ENCODE measurements at places on chromosomes 6 and 20.

- DNase-seq, result no peak
These were observed 96.5 kb upstream of the SALL4 start for GRCh38 chr20:51898788-51899187.

DNA sequence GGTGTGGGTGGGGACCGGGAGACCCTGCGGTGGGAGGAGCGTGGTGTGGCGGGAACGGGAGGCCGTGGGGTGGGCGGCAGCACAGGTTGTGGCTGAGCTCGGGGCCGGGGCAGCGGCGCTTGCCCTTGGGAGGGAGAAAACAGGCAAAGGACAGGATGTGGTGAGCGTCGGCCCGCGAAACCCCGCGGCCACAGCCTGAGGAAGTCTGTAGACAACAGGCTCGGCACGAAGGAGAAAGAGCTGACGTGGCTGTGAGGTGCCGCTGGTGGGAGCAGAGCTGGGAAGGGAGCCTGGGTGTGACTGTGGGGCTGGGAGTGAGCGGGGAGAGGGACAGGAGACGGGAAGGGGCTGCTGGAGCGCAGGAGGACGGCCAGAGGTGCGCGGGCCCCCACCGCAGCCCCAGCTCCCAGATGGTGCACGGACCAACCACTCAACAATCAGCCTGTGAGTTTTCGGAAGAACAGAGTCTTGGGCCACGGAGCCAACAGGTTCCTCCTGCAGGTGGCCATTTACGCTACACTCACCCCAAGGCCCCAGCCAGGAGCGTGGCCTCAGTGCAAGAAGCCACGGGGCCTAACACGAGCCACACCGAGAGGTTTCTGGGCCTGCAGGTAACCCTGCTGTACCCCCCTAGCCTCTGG is 202.8 kb downstream of the DLL1 start:
- no peak for DNase-seq

GRCh38 chr6:75526502-75527127 is 33.0 kb upstream of the FILIP1 start:
- peak; percentile 80 for DNase-seq

GRCh38 chr6:163719028-163719742 is 304.7 kb downstream of the QKI start:
- no peak for DNase-seq

- no peak for DNase-seq
These were observed 67.8 kb downstream of the LY86 start for GRCh38 chr6:6656287-6656686.

DNA sequence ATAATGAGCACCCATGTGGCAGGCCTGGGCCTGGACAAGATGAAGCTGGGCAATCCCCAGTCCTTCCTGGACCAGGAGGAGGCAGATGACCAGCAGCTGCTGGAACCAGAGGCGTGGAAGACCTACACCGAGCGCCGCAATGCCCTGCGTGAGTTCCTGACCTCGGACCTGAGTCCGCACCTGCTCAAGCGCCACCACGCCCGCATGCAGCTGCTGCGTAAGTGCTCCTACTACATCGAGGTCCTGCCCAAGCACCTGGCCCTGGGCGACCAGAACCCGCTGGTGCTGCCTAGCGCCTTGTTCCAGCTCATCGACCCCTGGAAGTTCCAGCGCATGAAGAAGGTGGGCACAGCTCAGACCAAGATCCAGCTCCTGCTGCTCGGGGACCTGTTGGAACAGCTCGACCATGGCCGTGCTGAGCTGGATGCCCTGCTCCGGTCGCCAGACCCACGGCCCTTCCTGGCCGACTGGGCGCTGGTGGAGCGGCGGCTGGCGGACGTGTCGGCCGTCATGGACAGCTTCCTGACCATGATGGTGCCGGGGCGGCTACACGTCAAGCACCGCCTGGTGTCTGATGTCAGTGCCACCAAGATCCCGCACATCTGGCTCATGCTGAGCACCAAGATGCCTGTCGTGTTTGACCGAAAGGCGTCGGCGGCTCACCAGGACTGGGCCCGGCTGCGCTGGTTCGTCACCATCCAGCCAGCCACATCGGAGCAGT is 1.9 kb downstream of the FNDC11 start:
- DNase-seq, result no peak

DNA sequence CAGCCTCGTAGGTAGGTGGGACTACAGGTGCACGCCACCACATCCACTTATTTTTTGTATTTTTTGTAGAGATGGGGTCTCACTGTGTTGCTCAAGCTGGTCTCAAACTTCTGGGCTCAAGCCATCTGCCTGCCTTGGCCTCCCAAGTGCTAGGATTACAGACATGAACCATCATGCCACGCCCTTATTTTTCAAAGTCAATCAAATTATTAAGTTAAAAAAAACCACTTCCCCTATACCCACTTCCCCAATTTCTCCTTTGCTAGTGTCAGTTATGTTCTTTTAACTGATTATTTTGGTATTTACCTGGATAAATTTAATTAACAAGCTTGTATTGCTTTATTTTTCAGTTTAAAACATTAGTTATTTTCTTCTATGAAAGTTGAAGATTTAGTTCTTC is 49.6 kb downstream of the RIOK1 start:
- no peak for DNase-seq

- no peak for DNase-seq
These were observed 33.2 kb downstream of the BFSP1 start for GRCh38 chr20:17497821-17498580.

GRCh38 chr20:47768016-47768824 is 17.1 kb downstream of the SULF2 start:
- DNase-seq, result no peak

GRCh38 chr20:4563534-4563933 is 158.2 kb upstream of the PRND start:
- DNase-seq, result peak; percentile 19

GRCh38 chr6:124393536-124393935 is 568.7 kb upstream of the RNF217 start:
- no peak for DNase-seq

DNA sequence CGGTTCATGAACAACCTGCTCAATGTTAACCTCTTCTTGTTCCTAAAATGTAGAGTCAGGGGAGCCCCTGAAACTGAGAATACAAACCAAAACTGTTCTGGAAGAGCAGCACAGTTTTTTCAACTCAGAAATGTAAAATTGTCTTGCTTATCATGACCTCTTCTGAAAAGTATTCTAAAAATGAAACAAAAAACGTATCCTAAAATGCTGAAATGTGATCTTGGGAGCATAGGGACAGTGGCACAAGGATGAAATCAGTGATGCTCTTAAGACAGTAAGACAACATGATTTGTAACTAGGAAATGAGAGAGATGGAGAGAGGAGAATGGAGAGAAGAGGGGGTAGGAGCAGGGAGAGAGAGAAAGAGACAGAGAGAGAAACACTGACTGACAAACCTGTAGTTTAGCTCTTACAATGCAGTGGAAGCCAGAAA is 27.5 kb downstream of the NCOA7 start:
- DNase-seq, result no peak

- no peak for DNase-seq
These were observed 17.5 kb downstream of the L3MBTL1 start for GRCh38 chr20:43525021-43525420.

GRCh38 chr20:62900692-62901584 is 25.4 kb downstream of the DIDO1 start:
- peak; percentile 32 for DNase-seq

Data from LoVo (cell line).